AG04450 (cell line): ENCODE measurements at places on chromosomes 11 and 22.

DNA sequence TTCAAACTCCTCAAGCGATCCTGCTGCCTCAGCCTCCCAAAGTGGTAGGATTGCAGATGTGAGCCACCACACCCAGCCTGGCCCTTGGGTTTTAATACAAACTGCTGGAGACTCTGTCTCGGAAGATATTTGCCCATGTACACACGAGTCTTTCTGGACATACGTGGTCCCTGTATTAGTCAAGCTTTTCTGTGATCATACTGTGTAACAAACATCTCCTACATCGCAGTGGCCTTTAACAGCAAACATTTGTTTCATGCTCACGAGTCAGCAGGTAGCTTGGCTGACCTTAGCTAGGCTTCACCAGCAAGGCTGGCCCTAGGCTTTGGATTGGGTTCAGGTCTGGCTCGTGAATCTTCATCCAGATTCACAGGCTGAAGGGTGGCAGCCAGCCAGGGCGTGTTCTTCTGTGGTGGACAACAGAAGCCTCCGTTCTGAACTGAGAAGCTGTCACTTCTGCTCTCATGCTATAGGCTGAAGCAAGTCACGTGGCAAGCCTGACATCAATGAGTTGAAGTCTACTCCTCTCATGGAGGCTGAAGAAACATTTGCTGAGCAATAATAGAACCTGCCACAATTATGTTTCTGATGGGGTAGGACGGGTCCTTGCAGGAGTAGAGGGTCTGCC is 8.8 kb downstream of the KIAA1671 start:
- no peak for DNase-seq

DNA sequence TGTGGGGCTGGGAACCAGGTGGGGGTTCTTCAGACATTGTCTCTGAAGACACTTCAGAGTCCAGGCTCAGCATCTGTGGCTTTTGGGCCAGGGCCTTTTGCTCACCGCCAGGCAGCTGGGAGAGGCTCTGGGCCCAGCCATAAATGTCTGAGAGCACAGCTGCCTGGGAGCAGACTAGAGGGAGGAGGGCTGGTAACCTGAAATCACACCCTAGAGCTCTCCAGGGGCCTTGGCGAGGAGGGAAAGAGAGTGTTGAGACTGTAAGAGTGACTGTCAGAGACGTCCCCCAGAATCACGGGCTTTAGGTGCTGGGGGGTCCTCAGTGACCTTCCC is 4.1 kb downstream of the TRABD start:
- DNase-seq, result no peak

GRCh38 chr22:38204784-38205183 is 3.0 kb downstream of the MAFF start:
- DNase-seq, result no peak

DNA sequence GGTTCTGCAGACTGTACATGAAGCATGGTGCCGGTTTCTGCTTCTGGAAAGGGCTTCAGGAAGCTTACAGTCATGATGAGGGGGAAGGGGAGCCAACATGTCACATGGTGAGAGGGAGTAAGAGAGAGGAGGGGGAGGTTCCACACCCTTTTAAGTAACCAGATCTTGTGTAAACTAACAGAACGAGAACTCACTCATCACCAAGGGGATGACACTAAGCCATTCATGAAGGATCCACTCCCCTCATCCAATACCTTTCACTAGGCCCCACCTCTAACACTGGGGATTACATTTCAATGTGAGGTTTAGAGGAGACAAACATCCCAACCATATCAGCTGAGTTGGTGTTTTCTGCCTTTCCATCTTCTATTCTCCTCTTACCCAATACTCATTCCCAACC is 83.5 kb downstream of the BDNF start:
- DNase-seq, result no peak

- no peak for DNase-seq
Observed at GRCh38 chr11:20310596-20311394, 52.7 kb upstream of the HTATIP2 start.

DNA sequence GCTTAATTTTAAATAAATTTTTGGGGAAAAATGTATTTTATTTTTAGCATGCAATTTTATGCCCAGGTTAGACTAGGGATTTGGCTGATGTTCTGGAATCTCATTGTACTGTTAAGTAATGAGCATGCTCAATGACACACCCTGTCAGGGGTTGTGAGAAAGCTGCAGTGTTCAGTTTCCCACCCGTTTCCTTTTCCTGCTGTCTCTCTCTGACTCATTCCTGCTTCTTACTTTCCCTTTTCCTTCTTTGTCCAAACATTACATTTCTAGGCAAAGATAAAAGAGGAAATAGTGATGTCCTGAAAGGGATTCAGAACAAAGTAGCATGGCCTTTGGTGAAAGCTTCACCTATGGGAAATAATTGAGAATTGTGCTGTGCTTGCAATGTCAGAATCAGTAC is 22.7 kb downstream of the OOSP3 start:
- no peak for DNase-seq

DNA sequence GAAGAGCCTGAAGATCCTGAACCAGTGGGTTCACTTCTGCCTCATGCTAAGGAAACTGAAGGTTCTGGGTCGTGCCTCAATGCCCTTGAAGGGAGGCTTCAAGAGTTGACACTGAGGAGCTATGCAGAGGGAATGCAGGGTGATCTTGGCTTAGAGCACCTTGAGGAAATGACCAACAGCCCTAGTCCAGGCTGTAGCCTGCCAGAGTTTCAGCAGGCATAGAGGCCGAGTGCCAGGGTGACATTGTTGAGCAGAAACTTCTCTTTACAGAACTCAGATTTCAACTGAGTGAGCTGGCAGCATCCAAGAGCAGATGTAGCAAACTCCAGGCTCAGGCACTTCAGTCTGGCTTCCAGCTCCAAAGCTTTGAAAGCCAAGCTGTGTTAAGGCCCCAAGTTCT is 23.1 kb upstream of the CAPRIN1 start:
- no peak for DNase-seq

DNA sequence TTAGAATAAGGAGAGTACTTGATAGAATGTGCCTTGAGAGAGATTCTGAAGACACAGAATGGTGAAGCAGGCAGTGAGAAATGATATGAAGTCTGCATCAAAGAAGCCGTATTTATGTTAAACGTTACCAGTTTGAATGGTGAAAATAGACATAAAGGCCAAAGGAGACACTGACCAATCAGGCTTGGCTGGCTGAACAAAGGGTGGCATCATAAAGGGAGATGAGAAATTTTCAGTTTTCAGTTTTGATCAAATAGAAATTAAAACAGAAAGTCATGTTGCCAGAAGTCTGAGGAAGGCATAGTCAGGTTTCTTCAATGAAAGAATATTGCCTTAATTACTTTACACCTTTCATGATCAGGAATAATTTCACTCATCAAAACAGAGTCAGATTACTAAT is 6.6 kb downstream of the OR51F1 start:
- DNase-seq, result no peak

- DNase-seq, result no peak
Observed at GRCh38 chr11:22444076-22444475, 105.9 kb downstream of the SLC17A6 start.

DNA sequence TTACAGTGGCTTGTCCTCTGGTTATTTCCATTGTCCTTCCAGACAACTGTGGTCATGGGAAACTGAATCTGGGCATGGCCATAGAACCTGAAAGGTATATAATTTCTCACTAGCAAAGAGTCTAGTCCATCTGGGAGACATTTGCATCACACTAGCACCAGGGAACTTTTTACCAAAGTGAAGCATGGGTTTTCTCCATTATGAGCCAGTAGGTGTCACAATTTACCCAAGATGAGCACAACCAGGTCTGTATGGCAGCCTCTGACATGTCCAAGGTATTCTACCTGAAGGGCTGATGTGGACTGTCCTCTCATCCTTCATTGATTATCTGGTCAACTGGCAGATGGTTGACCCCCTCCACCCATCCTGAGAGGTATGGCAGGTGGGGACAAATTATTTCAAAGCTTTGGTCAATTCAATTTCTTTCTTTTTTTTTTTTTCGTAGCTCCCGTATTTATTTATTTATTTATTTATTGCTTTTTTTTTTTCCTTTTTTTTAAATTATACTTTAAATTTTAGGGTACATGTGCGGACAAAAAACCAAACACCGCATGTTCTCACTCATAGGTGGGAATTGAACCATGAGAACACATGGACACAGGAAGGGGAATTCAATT is 425.9 kb downstream of the TMEM135 start:
- no peak for DNase-seq

GRCh38 chr11:126312961-126313360 is 9.1 kb downstream of the DCPS start:
- no peak for DNase-seq

DNA sequence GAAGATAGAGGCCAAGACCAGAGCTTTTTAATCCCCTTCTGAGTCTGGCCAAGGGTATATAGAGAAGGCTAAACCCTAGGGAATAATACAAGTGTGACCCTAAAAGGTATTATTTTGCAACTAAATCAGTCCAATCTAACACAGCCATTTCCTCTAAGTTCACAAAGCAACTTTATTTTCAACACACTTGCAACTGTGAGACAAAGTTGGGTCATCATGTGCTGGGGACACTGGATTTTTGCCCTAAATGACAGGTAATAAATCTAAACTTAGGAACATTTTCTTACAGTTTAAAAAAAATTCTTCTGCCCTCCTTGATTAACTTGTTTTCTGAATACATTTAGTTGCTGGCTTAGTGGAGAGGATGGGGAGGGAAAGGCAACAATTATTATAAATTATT is 78.3 kb downstream of the DDIAS start:
- DNase-seq, result no peak

DNA sequence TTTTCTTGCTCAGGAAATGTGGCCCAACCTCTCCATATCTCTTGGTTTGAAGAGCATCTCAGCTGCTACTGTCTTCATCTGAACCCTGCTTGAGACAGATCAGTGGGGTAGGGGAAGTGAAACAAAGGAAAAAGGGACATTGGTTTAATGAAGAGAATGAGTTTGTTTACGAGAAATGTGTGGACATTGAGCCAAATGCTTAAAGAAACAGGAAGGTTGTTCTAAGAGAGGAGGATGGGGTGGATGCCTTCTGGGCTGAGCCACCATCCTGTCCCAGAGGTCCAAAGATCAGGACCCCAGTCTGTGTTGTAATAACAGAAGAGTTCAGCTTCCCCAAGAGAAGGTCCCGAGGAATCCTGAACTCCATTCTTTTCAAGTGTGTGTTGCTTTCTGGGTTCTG is 369.7 kb downstream of the INSC start:
- no peak for DNase-seq

DNA sequence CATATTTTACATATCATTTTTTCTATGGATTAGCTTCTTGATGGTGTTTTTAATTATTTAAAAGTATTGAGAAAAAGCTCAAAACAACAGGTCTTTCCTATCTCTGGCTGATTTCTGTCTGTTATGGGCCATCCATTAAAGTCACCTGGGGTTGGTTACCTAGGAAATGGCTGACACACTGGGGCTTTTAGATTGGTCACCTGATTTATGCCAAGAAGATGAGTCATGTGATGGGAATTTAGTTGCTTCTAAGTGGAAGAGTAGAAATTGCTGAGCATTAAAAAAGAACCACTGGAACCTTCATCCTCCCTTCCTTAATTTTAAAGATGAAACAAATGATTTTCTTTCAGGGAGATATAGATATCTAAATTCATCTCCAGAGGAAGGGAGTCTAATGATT is 48.8 kb upstream of the LARGE1 start:
- no peak for DNase-seq

DNA sequence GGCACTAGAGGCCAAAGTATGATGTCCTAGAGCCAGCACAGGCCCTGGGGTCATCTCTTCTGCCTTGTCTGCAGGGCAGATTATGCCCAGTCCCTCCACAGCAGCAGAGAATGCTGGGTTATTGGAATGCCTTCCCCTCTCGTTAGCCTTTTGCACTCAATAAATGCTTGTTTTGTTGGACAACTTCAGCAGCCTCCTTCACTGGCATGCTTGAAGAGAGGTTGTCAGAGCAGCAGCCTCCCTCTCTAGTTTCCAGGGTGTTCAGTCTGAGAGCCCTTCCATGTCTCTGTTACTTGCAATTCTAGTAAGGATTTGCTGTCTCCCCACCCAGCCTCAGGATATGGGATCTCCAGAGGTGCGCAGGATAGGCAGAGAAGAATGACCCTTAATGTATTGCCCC is 82.9 kb downstream of the PKNOX2 start:
- DNase-seq, result no peak
